ENCODE measurements at places on chromosomes 3 and 15. TPM values are rescaled to one million over a fixed set of nuclear protein-coding genes. Genes with fewer than 3 reads are reported as not detected.

Gene DNAH12
- not detected for polyA plus RNA-seq

Gene ANKUB1
- not detected for polyA plus RNA-seq

Gene GATM
- not detected for polyA plus RNA-seq

Gene NPAP1
- not detected for polyA plus RNA-seq

Gene ZXDC
- 4.2 TPM for polyA plus RNA-seq

Gene SCN5A
- not detected for polyA plus RNA-seq

Gene MRPL46
- 38.4 TPM for polyA plus RNA-seq

Gene SV2B
- polyA plus RNA-seq, result not detected

Gene TMF1
- 36.9 TPM for polyA plus RNA-seq

Gene PLA2G4E
- polyA plus RNA-seq, result not detected

Gene SCN11A
- polyA plus RNA-seq, result not detected

Gene STARD9
- polyA plus RNA-seq, result 0.60 TPM

Gene PCOLCE2
- 48.5 TPM for polyA plus RNA-seq

Gene RPP25
- polyA plus RNA-seq, result 3.4 TPM

Gene GOLGA6B
- polyA plus RNA-seq, result not detected

Gene SLC9A9
- 2.8 TPM for polyA plus RNA-seq

Gene GRAMD1C
- 6.4 TPM for polyA plus RNA-seq

Gene SLC9C1
- polyA plus RNA-seq, result not detected
